ENCODE measurements at places on chromosomes 5 and 9.

DNA sequence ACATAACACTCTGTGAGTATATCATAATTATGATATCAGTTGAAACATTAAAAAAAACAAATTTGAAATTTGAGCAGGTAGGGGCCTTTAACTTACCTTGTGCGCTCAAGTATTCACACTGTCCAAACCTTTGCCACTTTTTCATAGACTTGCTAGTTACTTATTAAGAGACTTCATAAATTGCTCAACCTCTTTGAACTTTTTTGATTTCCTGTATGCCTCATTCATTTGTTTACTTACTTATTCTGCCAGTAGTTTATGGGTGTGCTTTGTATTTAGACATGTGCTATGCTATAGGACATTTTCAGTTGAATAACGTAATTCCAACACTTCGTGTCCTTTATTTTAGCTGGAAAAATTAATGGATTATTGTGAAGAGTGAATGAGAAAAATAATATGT lies 204.8 kb downstream of the HCN1 start:
- DNase-seq = no peak

DNA sequence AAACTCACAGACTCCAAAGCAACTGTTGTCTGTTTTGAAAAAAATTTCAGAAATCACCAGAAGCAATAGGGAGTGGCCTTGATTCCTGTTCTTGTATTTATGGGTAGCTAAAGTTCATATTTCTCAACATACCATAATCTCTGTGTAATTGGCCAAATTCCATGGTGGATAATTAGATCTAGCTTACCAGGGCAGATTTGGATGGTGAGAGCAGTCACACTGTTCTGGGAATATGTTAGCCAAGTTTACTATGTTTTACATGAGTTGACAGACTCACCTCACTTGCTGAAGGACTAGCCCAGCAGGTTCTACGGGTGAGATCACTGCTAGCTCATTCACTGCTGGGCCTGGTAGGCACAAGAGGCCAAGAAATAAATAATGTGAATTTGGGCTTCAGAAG lies 32.7 kb upstream of the CDKN2B start:
- DNase-seq = no peak

DNA sequence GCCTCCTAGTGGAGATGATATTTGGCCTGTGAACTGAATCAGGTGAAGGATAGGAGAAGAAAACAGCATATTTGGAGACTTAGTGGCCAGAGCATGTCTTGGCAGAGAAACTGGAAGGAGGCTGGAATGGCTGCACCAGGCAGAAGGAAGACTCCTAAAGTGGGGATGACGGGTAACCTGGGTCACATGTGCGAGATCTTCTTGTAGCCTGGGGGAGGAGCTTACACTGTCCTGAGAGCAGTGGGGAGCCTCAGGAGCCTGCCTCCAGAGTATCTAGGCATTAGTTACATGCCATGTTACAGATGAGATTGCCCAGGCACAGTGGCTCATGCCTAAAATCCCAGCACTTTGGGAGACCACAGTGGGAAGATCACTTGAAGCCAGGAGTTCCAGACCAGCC lies 49.8 kb downstream of the JADE2 start:
- no peak for DNase-seq

GRCh38 chr5:176620333-176620981 lies 9.9 kb downstream of the SNCB start:
- no peak for DNase-seq

- DNase-seq = no peak
Observed at GRCh38 chr5:143304836-143305475, 98.5 kb downstream of the NR3C1 start.

DNA sequence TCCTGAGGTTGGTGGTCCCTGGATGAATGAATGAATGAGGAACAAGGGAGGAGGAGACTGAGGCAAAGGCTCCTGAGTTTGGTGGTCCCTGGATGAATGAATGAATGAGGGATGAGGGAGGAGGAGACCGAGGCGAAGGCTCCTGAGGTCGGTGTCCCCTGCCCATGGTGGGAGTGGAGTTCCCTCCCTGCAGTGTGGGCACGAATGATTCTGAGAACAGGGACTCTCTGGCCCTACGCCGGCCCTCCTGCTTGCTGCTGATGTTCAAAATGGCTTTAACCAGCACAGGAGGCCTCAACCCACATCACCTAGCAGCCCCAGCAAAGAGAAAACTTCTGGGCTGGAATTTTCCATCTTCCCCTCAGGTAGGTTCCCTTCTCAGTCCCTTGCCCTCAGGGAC lies 377.8 kb downstream of the IRX2 start:
- no peak for DNase-seq

- no peak for DNase-seq
Observed at GRCh38 chr5:32711681-32712480, 760 bp downstream of the NPR3 start.

- no peak for DNase-seq
Observed at GRCh38 chr5:59007460-59008063, 424.7 kb downstream of the RAB3C start.

DNA sequence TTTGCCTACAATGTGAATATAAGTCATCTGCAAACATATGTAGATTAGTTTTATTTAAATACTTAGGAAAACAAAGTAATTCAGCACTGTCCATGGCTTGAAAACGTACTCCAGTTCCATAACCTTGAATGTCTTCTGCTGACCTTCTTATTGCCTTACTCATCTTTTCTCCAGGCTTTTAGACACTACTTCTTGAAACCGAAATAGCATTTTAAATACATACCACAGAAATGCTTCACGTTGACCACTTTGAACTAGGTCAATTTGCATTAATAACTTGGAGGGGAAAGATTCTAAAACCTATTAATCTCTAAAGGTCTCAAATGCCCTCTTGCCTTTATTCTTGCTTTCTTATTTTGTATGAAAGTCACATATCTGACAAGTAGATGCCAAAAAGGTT lies 995.4 kb upstream of the ACO1 start:
- DNase-seq = no peak

DNA sequence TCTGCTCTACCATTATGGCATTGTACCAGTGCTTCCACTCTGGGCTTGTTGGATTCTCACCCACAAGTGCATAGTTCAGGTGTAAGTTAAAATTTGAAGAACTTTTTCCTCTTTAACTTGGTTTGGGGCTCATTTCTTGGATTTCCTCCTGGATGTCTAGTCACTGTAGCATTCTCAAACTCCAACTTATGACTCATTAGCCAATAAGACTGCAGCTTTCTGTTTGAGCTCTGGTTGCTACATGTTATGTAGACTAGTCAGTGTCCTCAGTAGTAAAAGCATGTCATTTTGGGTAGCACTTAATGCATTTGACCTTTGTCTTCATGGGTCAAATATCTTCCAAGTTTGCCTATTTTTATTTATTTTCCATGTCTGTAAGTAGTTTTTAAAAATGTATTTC lies 790.8 kb downstream of the BRINP1 start:
- DNase-seq = no peak

DNA sequence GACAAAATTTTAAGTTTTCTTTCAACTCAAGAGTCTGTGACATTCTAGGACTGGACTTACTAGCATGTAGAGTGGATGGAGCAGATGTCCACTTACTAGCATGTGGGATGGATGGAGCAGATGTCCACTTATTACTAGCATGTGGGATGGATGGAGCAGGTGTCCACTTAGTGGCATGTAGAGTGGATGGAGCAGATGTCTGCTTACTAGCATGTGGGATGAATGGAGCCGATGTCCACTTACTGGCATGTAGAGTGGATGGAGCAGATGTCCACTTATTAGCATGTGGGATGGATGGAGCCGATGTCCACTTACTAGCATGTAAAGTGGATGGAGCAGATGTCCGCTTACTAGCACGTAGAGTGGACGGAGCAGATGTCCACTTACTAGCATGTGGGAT lies 2.4 kb downstream of the SLC36A1 start:
- no peak for DNase-seq

- no peak for DNase-seq
Observed at GRCh38 chr9:130740218-130741023, 46.8 kb downstream of the EXOSC2 start.

All from CD4-positive, alpha-beta T cell treated with Interleukin-1 beta for 1 hour (primary cell).